ENCODE measurements at places on chromosomes 4 and X. TPM values are rescaled to one million over a fixed set of nuclear protein-coding genes. Genes with fewer than 3 reads are reported as not detected.

GRCh38 chr4:94011190-94011589, 182.6 kb downstream of the ATOH1 start:
- no peak for DNase-seq

DNA sequence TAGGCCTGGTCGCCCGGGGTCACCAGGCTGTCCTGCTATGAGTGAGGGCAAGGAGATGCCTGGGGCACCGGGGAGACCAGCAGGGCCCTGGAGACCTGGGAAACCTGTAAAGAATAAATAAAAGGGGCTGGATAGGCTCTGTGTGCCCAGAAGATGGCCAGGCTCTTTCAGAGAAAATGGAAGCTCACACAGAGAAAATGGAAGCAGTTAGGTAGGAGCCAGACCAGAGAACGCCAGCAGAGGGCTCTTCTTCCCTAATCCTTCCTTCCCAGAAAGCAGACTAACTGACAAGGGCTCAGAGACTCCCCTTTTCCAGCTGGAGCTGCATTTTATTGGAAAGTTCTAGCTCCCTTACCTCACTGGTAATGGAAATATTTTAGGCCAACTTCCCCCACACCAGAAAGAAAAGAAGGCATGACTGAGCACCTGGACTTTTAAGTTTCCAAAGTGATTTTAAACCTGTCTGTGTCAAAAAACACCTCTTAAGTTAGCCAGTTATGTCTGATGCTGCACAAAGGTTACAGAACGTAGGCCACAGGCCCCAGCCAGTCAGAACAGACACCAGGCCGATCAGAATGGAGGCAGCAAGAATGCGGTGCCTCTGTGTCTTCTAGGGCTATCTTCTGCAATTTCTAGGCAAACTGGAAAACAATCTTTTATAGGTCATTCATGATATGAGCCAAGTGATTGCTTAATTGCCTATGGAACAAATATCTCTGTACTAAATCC, 74.0 kb downstream of the ATG4A start:
- DNase-seq, result peak; percentile 56

- DNase-seq, result no peak
Observed at GRCh38 chrX:81195259-81195658, 6.5 kb downstream of the HMGN5 start.

- DNase-seq, result no peak
Observed at GRCh38 chr4:66991521-66991920, 553.8 kb downstream of the CENPC start.

DNA sequence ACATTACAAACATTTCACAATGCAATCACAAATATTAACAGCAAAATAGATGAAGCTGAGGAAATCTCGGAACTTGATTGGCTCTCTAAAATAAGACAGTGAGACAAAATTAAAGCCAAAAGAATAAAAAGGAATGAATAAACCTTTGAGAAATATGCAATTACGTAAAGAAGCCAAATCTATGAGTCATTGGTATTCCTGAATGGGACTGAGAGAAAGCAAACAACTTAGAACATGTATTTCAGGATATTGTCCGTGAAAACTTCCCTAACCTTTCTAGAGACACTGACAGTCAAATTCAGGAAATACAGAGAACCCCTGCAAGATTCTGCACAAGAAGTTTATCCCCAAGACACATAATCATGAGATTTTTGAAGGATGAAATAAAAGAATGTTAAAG, 48.4 kb upstream of the SPANXN2 start:
- DNase-seq, result peak; percentile 11

GRCh38 chr4:47686294-47686872, 151.5 kb downstream of the CORIN start:
- DNase-seq, result peak; percentile 46

GRCh38 chrX:39946822-39947221, 150.9 kb downstream of the BCOR start:
- DNase-seq, result peak; percentile 76

DNA sequence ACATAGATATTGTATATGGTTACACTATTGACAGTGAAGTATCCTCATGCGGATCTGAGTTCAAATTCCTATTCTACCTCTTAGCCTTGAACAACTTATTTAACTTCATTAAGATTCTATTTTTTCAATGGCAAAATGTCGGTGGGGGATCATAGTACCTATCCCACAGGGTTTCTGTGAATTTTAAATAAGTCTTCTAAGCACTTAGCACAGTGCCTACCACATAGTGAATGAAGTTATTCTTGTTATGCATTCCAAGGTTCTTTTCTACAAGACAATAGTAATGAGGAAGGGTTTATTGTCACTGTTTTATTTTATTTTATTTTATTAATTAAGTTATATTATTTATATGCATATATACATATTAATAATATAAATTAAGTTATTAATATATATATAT, 8.8 kb upstream of the ENAM start:
- DNase-seq, result no peak

- DNase-seq, result no peak
Observed at GRCh38 chr4:3498901-3499510, 33.2 kb downstream of the LRPAP1 start.

- DNase-seq, result peak; percentile 17
Observed at GRCh38 chr4:103422467-103423219, 224.5 kb upstream of the CENPE start.

DNA sequence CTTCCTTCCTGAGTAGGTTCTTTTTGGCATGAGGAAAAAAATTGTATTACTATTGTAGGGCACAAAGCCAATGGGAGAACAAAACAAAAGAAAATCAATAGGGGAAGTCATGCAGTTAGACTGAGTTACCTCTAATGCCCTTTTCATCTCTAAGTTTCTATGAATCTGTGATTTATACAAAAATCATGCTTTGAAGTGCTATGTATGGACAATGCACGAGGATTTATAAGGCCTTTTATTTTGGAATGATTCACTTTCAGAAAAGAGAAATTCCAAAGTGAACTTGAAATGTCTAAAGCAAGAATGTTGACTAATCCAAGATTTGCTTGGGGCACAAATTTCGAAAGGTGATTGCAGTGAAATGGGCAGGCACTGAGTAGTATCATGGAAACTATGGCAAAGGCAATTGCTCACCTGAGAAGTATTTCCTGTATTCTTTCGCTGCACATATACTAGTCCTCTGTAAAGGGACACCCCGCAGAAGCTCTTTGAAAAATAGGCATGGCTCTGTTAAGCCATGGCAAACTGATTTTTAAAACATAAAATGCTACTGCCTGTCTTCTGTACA, 52.8 kb downstream of the ADGRG4 start:
- DNase-seq, result peak; percentile 46

DNA sequence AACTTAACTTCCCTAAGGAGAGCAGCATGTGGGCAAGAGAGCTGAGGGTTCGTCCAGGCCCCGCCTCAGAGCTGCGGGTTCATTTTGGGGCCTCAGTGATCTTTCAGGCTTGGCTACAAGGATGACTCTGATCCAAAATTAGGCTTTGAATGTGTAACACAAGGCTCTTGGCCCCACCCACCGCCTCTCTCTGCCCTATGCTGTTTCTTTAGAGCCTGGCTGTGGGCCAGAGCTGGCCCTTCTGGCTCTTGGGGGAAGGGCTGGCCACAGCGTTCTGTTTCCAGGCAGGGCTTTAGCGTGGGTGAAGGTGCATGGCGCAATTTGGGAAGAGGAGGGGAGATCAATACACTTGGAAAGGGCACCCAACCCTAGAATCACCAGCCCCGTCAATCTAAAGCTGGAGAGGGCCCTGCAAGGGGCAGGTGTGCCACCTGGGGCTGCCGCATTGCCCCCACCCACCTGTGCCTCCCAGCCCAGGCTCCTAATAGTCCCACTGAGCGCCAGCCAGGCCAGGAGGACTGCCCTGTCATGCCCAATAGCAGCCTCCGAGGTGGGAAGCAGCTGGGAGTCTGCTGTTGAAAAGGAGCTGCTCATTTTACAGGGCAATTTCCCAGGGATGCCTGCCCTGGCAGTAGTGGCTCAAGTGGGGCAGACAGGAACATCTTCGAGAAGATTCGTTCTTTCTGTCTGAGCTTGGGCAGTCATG, 84.5 kb upstream of the MAML3 start:
- DNase-seq, result peak; percentile 94

GRCh38 chrX:16765594-16765993, 20.7 kb upstream of the TXLNG start:
- no peak for DNase-seq

- DNase-seq, result no peak
Observed at GRCh38 chr4:55158957-55159356, 33.6 kb upstream of the KDR start.

DNA sequence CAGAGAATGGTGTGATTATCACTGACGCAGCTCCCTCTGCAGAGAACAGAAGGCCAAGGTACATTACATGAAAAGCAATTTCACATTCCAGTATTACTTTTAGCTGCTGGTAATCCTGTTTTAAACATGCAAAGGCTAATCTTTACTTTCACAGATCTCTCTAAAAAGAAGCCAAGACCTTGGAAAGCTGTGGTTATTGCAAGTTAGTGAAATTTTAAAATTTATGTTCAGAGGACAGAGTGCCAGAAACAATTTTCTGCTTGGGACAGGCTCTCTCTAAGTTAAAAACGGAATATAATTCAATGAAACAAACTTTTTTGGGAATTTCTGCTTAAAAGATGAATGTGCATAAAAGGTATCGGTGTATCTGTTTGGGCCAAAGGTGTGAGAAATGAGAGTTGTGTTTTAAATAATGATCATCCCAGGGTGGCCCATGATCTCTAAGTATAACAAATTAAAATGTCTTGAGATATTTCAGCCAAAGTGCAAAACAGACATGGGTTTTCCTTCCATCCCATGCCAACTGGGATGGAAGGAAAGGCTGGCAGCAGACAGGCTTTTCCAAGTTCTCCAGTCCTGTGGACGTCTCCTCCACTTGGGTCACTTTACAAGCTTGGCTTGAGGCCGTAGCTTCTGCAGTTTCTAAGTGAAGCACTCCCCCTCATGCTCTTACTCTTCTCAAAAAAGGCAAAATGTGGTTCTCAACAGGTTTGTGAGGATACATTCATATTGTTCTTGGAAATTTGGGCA, 118.0 kb downstream of the DRD5 start:
- DNase-seq, result no peak

GRCh38 chrX:127571834-127572233, 480.4 kb downstream of the ACTRT1 start:
- DNase-seq, result no peak

DNA sequence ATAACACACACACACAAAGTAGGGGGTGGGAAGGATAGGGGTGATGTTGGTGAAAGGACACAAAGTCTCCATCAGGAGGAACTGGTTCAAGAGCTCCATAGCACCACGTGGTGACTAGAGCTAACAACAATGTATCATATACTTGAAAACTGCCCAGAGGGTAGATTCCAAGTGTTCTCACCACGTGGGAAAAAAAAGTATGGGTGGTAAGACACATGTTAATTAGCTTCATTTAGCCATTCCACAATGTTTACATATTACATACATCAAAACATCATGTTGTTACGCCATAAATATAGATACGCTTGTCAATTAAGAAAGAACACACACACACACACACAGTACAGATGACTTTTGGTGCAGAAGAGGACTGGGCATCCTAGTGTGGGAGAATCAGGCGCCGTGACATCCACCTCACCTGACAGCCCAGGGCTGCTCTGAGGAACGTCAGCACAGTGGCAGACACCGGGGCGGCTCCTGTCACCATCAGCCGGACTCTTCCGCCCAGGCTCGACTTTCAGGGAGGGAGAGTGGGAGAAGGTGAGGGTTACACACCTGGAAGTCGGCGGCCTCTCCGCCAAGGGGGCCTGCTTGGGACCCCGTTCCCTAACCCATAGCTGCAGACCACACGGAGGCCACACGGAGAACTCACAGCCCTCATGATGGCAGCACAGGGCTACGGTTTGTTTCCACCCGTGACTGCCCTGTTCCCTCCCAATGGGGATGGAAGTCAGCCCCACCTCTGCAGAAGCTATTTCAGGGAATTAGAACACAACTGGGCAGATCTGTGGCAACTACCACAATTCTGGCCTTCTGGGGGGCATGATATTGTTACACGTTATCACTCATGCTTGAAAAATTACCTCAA, 31.8 kb upstream of the CENPU start:
- no peak for DNase-seq

DNA sequence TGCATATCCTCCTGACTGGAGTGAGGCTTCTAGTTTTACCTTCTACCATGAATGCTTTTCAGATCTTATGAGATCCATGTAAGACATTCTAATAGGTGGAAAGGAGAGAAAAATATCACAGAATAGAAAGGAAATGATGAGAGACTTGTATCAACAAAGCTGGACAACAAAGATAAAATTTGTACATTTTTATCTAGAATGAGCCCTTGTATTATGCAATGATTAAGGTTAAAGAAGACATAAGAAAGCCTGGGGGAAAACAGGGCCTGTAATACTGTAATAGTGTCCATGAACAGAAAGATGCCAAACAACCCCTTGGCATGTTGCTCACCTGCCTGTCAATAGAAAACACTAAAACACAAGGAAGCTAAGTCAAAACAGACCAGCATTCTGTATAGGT, 44.2 kb upstream of the SCRG1 start:
- DNase-seq, result no peak

GRCh38 chrX:29948653-29949052, 266.7 kb upstream of the MAGEB2 start:
- DNase-seq, result no peak

- DNase-seq, result no peak
Observed at GRCh38 chr4:58749206-58749605, 1639.0 kb upstream of the IGFBP7 start.

DNA sequence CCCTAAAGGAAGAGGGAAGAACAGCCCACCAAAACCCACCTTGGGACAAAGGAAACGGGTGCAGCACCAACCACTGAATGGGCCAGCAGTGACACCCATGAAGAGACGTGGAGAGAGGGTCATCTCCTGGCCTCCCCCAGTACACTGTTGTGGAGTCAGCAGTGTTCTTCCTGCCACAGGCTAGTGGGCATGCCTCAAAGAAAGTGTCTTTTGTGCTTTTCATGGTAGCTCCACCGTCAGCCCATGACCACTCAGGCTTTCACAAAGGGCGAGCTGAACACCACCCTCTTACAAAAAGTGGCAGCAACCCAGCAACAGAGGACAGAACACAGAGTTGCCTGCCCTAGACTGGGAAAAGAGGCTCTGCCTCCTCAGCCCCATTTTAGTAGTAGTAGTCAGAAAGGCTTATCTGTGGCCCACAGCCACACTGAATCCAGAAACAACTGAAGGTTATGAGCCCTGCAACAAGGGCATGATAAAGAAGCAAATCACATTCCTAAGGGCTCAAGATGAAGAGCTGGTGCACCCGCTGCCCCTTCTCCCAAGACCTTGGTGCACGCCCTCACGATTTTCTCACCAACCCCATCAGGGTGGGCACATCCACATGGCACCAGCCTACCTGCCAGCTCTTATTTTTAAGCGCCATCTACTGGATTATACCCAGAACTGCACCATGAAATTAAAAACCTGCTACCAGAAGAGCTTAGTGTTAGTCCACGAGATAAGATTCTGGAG, 53.1 kb downstream of the RAB28 start:
- DNase-seq, result no peak

Gene SPANXN3
- total RNA-seq, result not detected

Gene FHL1
- 57.5 TPM for total RNA-seq

Gene BEX1
- 73.0 TPM for total RNA-seq

Gene XK
- total RNA-seq, result not detected

Gene FAM9C
- total RNA-seq, result not detected

Gene RBMXL3
- total RNA-seq, result not detected

Gene GAGE12F
- not detected for total RNA-seq

Gene SLITRK2
- not detected for total RNA-seq

Gene GLOD5
- not detected for total RNA-seq

Gene CDKL5
- 2.0 TPM for total RNA-seq

Gene PABPC1L2A
- total RNA-seq, result not detected

Gene RIPPLY1
- total RNA-seq, result not detected

Gene NWD2
- total RNA-seq, result not detected

Gene LRCH2
- total RNA-seq, result 2.3 TPM

Gene PABPC5
- total RNA-seq, result 5.3 TPM

Gene RPGR
- 9.7 TPM for total RNA-seq

Gene SSX3
- total RNA-seq, result not detected

Gene ELF2
- 33.5 TPM for total RNA-seq

Gene RHOXF1
- total RNA-seq, result not detected

Gene CFP
- total RNA-seq, result 1.4 TPM
